Hematopoietic multipotent progenitor cell treated with erythropoietin and hydrocortisone succinate and interleukin-3 and kit ligand, for 17 days (in vitro differentiated cells): ENCODE measurements at places on chromosomes 6 and 20.

DNA sequence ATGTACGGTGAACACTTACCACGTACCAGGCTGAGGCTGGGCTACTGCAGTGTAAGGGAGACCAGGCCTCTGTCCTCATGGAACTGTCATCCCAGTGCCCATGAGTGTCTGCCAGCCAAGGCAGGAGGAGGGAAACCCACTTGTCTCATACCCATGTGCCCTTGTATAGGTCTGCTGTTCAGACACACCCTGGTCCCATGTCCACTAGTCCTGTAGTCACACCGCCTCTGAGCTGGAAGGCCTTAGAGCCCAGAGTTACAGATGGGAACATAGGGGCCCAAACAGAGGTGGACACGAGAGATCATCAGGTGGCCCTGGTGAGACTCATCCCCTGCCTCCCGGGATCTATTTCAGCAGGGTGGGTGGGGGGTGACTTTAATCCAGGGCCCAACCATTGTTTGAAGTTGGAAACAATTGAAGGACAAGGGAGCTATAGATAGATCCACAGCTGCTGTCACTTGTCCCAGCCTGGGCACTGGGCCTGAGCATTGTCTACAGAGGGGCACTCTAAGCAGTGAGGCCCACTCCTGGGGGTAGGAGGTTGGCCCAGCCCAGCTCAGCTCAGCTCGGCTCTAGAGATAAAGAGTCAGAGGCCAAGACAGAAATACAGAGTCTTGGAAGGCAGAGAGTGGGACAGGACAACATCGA is 14.6 kb downstream of the MYH7B start:
- no peak for DNase-seq

DNA sequence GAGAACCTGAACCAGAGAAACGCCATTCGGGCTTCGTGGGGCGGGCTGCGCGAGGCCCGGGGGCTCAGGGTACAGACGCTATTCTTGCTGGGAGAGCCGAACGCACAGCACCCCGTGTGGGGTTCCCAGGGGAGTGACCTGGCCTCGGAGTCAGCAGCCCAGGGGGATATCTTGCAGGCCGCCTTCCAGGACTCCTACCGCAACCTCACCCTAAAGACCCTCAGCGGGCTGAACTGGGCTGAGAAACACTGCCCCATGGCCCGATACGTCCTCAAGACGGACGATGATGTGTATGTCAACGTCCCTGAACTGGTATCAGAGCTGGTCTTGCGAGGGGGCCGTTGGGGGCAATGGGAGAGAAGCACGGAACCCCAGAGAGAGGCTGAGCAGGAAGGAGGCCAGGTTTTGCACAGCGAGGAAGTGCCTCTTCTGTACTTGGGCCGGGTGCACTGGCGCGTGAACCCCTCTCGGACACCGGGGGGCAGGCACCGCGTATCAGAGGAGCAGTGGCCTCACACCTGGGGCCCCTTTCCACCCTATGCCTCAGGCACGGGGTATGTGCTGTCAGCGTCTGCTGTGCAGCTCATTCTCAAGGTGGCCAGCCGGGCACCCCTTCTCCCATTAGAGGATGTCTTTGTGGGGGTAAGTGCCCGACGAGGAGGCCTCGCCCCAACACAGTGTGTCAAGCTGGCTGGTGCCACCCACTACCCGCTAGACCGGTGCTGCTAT is 904 bp downstream of the B3GALT4 start:
- no peak for DNase-seq

GRCh38 chr6:165843568-165844113 is 180.6 kb upstream of the PDE10A start:
- no peak for DNase-seq

- DNase-seq: no peak
Observed at GRCh38 chr20:47125508-47125757, 230.8 kb downstream of the EYA2 start.

- no peak for DNase-seq
Observed at GRCh38 chr6:167858842-167859664, 32.3 kb downstream of the AFDN start.

- DNase-seq: no peak
Observed at GRCh38 chr6:28900577-28901256, 23.1 kb downstream of the TRIM27 start.
